ENCODE measurements at places on chromosomes 7 and 10.

DNA sequence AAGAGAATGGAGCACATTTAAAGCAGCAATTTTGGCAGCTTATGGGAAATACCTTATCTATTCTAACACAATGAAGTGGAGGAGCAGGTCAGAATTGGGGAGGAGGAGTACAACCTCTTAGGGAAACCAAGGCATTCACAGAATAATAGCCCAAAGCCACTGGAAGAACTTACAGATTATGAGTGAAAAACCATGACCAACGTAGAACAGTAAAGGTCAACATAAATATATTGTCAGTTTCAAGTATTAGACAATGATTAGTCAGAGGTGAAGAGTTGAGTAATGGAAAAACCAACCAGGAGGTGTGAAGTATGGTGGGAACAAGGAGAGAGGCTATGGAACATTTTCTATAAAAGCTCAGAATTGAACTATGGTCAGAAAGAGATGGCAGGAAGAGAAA is 304.3 kb upstream of the SP4 start:
- no peak for DNase-seq

DNA sequence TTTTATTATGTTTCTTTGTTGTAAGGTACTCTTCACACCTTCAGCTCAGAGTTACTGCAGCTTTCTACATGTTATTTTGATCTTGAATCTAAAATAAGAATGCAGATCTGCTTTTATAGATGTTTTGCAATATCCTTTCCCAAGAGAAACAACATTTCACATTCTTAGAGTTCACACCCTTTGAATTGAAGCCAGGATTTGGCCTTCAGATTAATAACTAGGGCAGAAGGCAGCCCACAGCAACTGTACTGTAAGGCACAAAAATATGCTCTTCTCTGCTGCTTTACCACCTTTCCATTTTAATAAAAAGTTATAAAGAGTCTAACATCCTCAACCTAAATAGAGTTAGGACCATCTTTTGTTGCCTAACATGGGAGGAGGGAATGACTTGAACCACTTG is 224.7 kb downstream of the LHFPL3 start:
- DNase-seq: no peak

GRCh38 chr7:64905133-64905532 is 2.1 kb downstream of the ZNF273 start:
- DNase-seq: no peak

DNA sequence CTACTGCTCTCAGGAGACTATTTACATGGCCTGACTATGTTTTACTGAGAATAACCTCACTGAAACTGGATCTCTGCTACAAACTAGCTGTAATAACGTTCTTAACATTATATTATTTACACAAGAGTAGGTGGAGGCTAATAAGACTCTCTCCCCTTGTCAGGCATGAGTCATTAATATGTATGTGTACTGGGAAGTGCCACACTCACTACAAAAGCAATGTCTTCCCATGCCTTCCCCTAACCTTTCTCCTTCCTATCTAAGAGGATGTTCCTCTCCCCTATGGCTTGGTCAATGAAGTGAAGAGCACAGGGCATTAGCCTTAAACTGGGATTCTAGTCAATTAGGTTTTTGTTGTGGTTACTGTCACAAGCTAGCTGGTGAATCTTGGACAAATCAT is 147.9 kb downstream of the DGKB start:
- no peak for DNase-seq

GRCh38 chr7:21030237-21030871 is 243.7 kb upstream of the SP8 start:
- no peak for DNase-seq

- DNase-seq: no peak
Measured at GRCh38 chr7:99709260-99709659, 25.7 kb downstream of the CYP3A7 start.

GRCh38 chr10:51832652-51833383 is 133.4 kb upstream of the CSTF2T start:
- peak; percentile 57 for DNase-seq

Measured in RWPE1 (cell line).